ENCODE measurements at places on chromosomes 2 and 18. TPM values are rescaled to one million over a fixed set of nuclear protein-coding genes. Genes with fewer than 3 reads are reported as not detected.
A peak's percentile ranks its signal among the peaks of the same experiment; 100 is the strongest.

GRCh38 chr2:158273791-158274190, 172.1 kb downstream of the UPP2 start:
- no peak overlapping the region for H3K4me3 ChIP-seq
- H3K36me3 ChIP-seq = no peaks in the 10 kb centered on the region
- H3K27me3 ChIP-seq = no peaks in the 10 kb centered on the region
- DNase-seq = no peak
- no peaks in the 10 kb centered on the region for H3K4me1 ChIP-seq

- no peaks in the 10 kb centered on the region for H3K27me3 ChIP-seq
- no peak overlapping the region for H3K27ac ChIP-seq
- H3K4me3 ChIP-seq = no peak overlapping the region
- no peaks in the 10 kb centered on the region for H3K36me3 ChIP-seq
Measured at GRCh38 chr2:11762799-11763461, 16.5 kb downstream of the LPIN1 start.

The MMADHC gene
- 60.3 TPM for total RNA-seq

DNA sequence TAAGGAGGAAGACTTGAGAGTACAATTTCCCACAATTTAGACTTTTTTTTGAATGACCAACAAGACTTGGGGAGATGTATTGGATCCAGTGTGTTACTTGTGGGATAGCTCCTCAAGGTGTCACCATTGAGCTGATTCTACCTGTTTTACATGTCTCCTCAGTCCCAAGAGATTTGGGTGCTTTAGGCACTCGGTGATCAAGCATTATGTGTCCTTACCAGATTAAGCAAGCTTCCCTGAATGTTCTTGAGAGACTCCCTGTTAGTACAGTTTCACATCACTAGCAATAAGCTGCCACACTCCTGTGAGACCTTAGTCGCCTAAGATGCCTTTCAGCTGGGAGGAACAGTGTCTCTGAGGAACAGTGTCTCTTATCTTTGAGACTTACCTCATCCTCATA, 384.3 kb upstream of the SYT4 start:
- H3K4me1 ChIP-seq = no peaks in the 10 kb centered on the region
- peak; percentile 21 for DNase-seq
- H3K4me3 ChIP-seq = no peak overlapping the region

The FAM237A gene
- not detected for total RNA-seq

All from B cell (primary cell).